ENCODE measurements at places on chromosomes 2 and 18.
A peak's percentile ranks its signal among the peaks of the same experiment; 100 is the strongest.

- DNase-seq, result peak; percentile 67
Measured at GRCh38 chr18:49241852-49242251, 218.6 kb downstream of the DYM start.

DNA sequence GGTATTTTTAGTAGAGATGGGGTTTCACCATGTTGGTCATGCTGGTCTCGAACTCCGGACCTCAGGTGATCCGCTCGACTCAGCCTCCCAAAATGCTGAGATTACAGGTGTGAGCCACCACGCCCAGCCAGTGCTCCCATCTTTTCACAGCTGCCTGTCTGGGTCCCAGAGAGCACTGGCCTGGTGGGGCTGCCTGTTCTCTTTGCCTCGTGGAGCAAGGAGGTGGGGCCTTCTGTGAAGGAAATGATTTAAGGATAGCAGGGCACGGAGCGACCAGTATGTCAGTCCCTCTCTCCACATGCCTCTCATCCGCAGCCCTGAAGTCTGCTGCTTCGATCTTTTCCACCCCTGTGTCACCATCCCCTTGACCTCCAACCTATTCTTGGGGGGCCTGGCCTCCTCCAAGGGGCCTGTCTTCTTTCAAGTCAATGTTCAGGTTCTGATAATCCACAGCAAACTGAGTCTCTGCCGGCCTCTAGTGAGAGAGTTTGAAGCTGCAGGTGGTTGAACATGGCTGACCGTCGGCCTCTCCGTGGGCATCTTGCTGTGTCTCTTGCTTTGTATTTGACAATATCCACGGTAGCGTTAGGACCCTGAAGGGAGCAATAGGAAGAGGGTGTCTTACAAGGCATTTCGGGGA, 28.2 kb upstream of the GIGYF2 start:
- DNase-seq, result peak; percentile 27

GRCh38 chr18:59502274-59503175, 143.5 kb upstream of the LMAN1 start:
- peak; percentile 97 for DNase-seq

- DNase-seq, result no peak
Measured at GRCh38 chr2:139080244-139080643, 300.1 kb upstream of the NXPH2 start.

GRCh38 chr18:71105994-71106546, 817.2 kb downstream of the SOCS6 start:
- DNase-seq, result no peak

DNA sequence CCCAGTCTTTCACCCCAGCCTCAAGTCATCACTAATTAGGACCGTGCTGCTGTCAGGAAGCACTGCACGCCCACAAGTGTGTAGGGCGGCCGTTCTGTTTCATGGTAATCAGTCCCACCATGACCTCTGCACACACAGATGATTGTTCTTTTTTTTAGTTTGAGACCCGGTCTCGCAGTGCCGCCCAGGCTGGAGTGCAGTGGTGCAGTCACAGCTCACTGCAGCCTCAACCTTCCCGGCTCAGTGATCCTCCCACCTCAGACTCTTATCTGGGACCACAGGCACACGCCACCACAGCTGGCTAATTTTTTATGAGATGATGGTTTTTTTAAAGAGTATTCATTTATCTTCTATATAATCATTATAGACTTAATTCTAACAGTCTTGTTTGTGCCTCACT, 1.8 kb upstream of the IAH1 start:
- DNase-seq, result no peak

DNA sequence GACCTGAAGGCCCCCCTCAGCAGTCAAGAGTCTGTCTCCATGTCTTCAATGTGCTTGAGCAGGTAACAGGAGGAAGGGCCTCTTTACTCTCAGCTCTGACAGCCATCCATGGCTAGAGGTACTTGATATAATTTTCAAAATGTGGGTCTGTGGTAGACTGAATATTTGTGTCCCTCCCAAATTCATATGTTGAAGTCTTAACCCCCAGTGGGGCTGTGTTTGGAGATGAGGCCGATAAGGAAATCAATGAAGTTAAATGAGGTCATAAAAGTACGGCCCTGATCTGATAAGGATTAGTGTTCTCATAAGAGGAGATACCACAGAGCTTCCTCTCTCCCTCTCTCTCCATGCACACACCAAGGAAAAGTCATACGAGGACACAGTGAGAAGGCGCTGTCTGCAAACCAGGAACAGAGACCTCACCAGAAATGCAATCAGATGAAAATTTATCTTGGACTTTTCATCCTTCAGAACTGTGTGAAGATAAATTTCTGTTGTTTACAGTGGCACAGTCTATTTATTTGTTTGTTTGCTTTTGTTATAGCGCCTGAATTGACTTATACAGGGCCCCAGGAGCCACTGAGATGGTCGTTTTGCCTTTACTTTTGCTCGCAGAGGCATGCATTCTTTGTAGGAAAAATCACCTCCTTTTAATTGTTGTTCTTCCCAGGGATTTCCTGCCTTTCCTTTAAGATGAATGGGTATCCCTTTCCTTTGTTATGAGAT, 274.8 kb upstream of the TRIB2 start:
- DNase-seq, result no peak

Data from fibroblast of mammary gland (primary cell).